ENCODE measurements at places on chromosomes 6 and 20.

GRCh38 chr20:61925555-61926252 is 140.0 kb downstream of the TAF4 start:
- ATAC-seq, result no peak

- no peak for ATAC-seq
These were observed 107.1 kb upstream of the LGSN start for GRCh38 chr6:63426844-63427243.

DNA sequence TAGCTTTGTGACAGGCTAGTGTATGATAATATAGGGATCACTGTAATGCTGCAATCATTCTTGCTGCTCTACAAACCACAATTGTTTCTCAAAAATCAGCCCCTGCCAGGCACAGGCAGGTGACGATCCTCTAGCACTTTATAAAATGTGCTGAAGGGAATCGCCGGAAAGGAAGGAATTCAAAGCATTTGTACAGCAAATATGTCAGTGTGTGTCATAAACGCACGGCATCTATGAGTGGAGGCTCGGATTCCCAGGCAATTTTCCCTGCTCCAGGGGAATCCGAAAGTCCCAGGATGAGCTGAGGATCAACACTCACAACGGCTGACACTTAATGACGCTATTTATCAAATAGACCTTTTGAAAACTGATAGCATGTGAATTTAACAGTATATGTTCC is 1.4 kb downstream of the PHACTR1 start:
- ATAC-seq, result no peak

GRCh38 chr20:9109566-9109965 is 40.7 kb downstream of the PLCB4 start:
- ATAC-seq, result no peak

DNA sequence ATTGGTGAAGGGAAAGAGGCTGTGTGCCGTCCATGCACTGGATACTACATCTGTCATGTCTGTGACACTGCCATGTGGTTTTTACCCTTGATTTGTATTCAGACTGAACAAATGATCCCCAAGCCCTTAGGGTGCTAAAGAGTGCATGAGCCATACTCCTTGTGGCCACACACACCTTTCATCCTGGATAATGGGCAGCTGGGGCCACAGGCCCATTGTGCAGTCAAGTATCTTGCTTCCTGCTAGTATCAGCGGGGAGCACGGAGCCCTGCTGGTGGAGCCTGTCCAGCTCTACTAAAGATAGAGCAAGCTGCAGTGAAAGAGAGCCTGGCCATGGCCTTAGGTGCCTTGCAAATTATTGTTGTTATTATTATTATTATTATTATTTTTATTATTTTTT is 75.1 kb downstream of the SLX4IP start:
- no peak for ATAC-seq

Data from activated CD4-positive, CD25-positive, alpha-beta regulatory T cell treated with anti-CD3 and anti-CD28 coated beads, Interleukin-2, amount 50 U/mL, for 24 hours (primary cell).